Activated CD4-positive, alpha-beta memory T cell treated with anti-CD3 and anti-CD28 coated beads for 36 hours (primary cell): ENCODE measurements at places on chromosomes 12 and 14.

- DNase-seq: no peak
Measured at GRCh38 chr12:66236969-66237368, 48.0 kb downstream of the IRAK3 start.

GRCh38 chr12:10554228-10554755, 48.6 kb downstream of the EIF2S3B start:
- DNase-seq: no peak

DNA sequence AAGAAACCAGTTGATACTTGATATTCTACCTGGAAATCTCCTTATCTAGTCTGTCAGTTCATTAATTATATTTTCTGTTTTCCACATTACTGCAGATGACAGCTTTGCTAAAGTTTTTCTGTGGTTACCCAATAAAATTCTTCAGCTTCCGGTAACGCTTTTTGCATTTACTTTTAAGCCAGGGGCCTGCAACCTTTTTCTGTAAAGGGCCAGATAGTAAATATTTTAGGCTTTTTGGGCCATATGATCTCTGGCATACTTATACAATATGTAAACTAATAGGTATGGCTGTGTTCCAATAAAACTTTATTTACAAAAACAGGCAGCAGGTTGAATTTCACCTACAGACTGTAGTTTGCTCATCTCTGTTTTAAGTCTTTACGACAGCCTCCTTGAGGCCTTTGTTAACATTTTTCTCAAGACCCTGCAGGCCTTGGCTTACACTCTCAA, 48.3 kb downstream of the SPATS2 start:
- no peak for DNase-seq

GRCh38 chr14:100816286-100816949, 9.5 kb upstream of the MEG3 start:
- no peak for DNase-seq

GRCh38 chr14:92513204-92513965, at the start of gene RIN3:
Gene RIN3 (plus strand): TSS chr14:92513781. CDS start chr14:92513933, 152 bp downstream.
- DNase-seq: peak; percentile 50

DNA sequence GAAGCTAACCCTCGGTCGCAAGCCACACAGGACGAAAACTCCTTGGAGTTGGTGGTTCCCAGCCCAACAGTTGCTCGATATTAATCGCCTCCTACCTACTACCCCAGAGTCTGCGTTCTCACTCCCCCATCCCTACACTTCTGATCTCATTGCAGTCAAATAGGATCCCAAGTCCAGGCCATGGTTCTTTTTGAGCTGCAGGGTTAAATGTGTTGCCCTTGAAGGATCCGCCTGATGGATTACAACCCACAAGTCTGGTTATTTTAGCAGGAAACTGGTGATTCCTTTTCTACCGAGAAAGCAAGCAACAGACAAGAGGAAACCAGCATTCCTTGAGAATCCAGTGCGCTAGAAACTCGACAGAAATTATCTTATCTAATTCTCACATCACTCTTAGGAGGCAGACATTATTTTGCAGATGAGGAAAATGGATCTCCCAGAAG, 785 bp upstream of the NIN start:
- no peak for DNase-seq

GRCh38 chr12:124392667-124393413, 97.9 kb downstream of the RFLNA start:
- DNase-seq: no peak
